ENCODE measurements at places on chromosomes 4 and X. TPM values are rescaled to one million over a fixed set of nuclear protein-coding genes. Genes with fewer than 3 reads are reported as not detected.

CT45A1 gene
- 0.24 TPM for polyA plus RNA-seq

HGFAC gene
- polyA plus RNA-seq = 1.3 TPM

GALNTL6 gene
- polyA plus RNA-seq = 0.47 TPM

MBNL3 gene
- polyA plus RNA-seq = 10.6 TPM

AWAT2 gene
- not detected for polyA plus RNA-seq

FAM9C gene
- 0.28 TPM for polyA plus RNA-seq

BEND4 gene
- 0.04 TPM for polyA plus RNA-seq

GUCY1B1 gene
- 17.3 TPM for polyA plus RNA-seq

DUX4 gene
- 1.2 TPM for polyA plus RNA-seq

NHSL2 gene
- 6.7 TPM for polyA plus RNA-seq

ASB11 gene
- 12.2 TPM for polyA plus RNA-seq

WNK3 gene
- 2.1 TPM for polyA plus RNA-seq

VMA21 gene
- 19.1 TPM for polyA plus RNA-seq

BMX gene
- 1.8 TPM for polyA plus RNA-seq

PTCHD1 gene
- 0.95 TPM for polyA plus RNA-seq

IL1RAPL1 gene
- 0.66 TPM for polyA plus RNA-seq

EMCN gene
- 28.4 TPM for polyA plus RNA-seq

SMR3B gene
- not detected for polyA plus RNA-seq

PRR32 gene
- 206 TPM for polyA plus RNA-seq

CRMP1 gene
- 19.4 TPM for polyA plus RNA-seq

PDZD4 gene
- 2.4 TPM for polyA plus RNA-seq

Data from forelimb muscle (tissue), 1 donor.